Stimulated activated CD8-positive, alpha-beta memory T cell treated with anti-CD3 and anti-CD28 coated beads, Interleukin-2, amount 100 ng/mL, for 1 hour (primary cell): ENCODE measurements at places on chromosomes 5 and 9.

DNA sequence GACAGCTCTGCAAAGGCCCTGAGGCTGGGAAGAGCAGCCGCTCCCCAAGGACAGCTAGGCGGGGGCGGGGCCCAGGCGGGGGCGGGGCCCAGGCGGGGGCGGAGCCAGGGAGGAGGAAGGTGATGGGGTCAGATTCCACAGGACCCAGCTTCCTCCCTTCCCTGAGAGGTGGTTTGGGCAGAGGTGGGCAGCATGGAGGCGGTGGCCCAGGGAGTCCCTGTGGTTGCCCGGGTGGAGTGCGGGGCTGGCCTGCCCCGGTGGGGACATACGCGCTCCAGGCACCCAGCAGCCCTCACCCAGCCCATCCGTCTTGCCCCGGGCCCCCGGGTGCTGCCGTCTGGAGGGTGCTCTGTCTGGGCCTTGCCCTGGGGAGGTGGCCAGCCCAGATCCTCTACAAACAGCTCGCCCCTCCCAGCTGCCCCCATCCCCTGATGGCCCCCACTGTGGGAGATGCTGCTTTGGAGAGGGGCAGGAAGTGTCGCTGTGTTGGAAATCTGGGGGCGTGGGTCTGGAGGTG lies 11.0 kb upstream of the RNU6ATAC start:
- no peak for DNase-seq

DNA sequence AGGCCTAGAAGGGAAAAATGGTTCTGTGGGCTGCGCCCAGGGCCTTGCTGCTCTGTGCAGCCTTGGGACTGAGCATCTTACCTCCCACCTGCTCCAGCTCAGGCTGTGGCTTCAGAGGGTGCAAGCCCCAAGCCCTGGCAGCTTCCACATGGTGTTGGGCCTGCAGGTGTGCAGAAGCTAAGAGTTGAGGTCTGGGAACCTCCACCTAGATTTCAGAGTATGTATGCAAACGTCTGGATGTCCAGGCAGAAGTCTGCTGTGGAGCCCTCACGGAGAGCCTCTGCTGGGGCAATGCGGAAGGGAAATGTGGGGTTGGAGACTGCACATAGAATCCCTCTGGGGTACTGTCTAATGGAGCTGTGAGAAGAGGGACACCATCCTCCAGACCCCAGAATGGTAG lies 36.0 kb downstream of the FBXL7 start:
- no peak for DNase-seq

GRCh38 chr9:119758241-119758640 lies 389.0 kb upstream of the BRINP1 start:
- no peak for DNase-seq

GRCh38 chr5:15241216-15241821 lies 258.7 kb upstream of the FBXL7 start:
- no peak for DNase-seq

DNA sequence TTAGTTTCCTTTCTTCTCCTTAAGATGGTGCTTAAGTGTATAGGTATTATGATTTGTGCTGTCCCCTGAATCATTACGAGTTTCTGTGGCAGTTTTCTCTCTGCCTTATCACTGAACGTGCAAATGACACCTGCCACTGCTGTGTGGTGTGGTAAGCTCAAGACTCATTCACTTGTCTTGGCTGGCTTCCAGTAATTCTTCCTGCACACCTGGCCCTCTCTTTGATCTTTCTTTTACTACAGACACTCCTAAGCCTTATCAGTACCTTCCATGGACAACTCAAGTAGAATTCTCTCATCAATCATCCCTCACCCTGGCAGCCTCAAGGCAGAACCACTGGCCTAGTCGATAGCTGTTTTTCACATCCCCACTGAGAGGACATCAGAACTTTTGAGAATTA lies 82.6 kb upstream of the ADAMTS19 start:
- DNase-seq = no peak

DNA sequence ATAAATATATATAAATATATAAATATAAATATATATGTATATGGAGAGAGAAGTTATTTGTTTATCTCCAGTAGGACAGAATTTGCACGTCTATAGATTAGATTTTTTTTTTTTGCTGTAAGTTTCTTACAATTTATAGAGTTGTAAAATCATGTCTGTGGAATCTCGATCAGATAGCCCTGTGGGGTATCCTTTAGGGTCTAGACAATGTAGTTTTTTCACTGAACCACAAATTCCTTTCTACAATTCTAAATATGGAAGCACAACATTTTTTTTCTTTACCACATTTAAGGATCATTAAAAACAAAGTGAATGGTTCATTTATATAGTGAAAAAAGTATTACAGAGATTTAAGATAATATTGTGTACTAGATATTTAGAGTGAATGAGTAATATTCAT lies 384.2 kb upstream of the ZNF608 start:
- no peak for DNase-seq

- DNase-seq = no peak
These were observed 35.5 kb upstream of the ADAMTSL1 start for GRCh38 chr9:18438300-18438925.

- no peak for DNase-seq
These were observed 8.4 kb upstream of the HAND1 start for GRCh38 chr5:154486427-154486866.

DNA sequence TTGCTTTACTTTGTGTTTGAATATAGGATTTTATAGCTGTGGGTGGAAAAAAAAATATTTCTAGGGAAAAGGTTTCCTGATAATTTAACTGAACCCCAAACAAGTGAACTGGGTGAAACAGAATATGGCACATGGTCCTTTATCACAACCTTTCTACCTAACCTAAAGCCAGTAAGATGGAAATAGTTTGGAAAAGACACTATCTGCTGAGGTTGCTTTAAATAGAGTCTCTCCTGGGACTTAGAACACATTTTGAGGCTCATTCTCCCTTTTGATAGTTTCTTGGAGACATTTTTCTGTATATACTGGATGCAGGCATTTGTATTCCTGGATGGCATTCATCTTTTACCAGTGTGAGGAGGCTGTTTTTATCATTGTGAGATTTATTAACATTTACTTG lies 39.4 kb downstream of the BASP1 start:
- no peak for DNase-seq

GRCh38 chr9:121889990-121890563 lies 203.0 kb downstream of the TTLL11 start:
- no peak for DNase-seq

- no peak for DNase-seq
These were observed 75.5 kb downstream of the EPB41L4B start for GRCh38 chr9:109245310-109245897.

DNA sequence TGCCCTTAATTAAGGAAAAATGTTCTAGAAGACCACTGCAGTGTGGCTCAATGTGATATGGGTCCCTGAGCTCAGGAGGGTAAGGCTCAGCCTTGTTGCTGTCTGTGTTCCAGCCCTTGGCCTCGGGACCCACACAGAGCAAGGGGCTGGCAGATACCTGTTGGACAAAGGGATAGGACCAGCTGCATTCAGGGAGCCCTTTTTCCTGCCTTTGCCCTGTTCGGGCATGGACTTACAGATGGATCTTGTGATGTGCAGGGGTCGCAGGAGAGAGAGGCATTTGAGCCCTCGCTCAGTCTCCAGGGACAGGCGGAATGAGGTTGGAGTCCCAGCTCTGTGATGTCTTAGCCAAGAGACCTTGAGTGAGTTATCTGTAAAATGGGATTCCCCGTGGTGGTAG lies 12.1 kb upstream of the BOD1 start:
- DNase-seq = no peak
